Daoy (cell line): ENCODE measurements at places on chromosomes 7 and 10. TPM values are rescaled to one million over a fixed set of nuclear protein-coding genes. Genes with fewer than 3 reads are reported as not detected.

DNA sequence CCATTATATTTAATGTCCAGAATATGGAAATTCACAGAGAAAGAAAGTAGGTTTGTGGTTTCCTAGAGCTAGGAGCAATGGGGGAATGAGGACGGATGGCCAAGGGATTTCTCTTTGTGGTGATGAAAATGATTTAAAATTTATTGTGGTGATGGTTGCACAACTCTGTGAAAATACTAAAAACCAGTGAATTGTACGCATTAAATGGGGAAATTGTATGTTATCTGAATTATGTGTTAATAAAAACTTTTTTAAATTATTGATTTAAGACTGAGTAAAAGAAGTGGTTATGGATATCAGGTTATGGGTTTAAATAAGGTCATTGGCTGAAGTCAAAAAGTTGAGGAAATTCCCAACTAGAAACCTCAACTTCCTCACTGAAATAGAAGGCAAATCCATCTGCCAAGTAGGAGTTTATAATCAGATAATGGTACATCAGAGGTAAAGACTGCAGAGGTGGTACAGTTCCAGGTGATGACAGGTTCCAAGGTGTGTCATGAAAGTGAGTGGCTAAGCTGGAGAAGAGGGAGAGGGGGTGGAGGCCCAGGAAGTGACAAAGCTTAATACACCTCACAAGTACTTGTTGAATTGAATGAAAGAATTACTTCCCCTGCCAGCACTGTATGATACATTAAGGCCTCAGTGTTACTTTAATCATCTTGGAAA lies 68.9 kb upstream of the CCDC71L start:
- DNase-seq: peak; percentile 21

- no peak for DNase-seq
Observed at GRCh38 chr10:387909-388660, 252.8 kb downstream of the ZMYND11 start.

DNA sequence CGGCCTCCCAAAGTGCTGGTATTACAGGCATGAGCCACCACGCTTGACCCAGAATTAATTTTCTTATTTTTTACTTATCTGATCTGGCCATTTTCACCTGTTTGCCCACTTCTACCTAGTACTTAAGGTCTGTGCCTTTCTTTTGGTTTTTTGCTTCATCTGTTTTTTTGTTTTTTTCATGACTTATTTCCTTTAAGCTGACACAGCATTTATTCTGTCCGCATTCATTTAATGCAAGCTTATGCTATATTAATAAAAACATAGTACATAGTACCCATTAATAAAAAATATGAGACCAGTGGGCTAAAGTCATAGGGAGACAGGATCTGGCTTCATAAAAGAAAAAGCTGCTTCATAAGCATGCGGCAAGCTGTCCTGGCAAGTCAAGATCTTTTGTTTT lies 205.4 kb downstream of the ZEB1 start:
- no peak for DNase-seq

GRCh38 chr10:52027055-52027705 lies 286.9 kb upstream of the DKK1 start:
- DNase-seq: peak; percentile 22

- DNase-seq: peak; percentile 78
Observed at GRCh38 chr10:43857206-43857930, 208.7 kb upstream of the ZNF32 start.

DNA sequence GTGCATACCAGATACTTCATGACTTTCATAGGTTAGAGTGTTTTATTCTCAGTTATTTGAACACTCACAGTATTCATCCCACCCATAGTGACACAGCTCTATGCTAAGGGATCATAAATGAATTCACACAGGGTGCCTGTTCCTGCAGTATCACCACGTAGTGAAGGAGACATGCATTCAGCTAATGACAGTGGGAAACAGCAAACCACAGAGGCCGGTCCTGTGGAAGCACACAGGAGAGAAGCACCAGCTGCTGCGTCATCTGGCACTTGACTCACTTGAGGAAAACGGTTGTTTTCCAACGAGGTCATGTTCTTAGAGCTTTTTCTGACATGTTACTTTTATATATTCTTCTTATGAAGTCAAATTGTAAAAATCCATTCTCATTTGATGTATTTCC lies 73.0 kb downstream of the UBE3C start:
- DNase-seq: peak; percentile 81

GRCh38 chr10:62852961-62853702 lies 37.0 kb upstream of the EGR2 start:
- DNase-seq: no peak

DNA sequence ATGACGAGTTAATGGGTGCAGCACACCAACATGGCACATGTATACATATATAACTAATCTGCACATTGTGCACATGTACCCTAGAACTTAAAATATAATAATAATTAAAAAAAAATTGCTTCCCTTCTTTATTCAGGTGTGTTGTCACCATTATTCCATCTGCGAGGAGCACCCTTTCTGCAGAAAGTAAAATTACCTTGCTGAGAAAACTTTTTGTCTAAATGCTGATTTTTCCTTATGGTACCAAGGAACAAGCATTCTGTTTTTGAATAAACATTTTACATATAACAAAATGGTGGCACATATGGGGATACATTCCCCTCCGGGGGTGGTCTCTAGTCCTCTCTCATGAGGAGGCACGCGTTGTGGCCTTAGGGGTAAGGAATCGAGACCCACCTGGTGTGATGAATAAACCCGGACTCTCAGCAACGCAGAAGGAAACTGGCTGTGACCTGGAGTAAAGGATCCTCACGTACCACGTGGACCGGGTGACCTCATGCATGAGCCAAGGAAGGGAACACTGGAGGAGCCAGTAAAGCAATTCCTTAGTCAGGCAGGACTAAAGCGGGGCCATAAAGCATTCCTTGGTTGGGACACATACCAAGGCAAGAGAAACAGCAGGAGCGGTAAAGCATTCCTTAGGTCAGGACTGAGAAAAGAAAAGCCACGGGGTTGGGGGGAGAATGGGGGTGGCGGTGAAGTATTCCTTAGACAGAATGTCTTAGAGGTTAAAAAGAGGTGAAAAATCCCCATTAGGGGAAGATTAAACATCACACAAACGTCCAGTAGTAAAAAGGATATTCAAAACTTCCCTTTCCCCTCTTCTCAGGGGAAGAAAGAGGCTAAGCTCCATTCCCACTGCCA lies 20.8 kb upstream of the OPTN start:
- DNase-seq: no peak

- DNase-seq: no peak
Observed at GRCh38 chr10:110837418-110838171, 34.1 kb upstream of the PDCD4 start.

- no peak for DNase-seq
Observed at GRCh38 chr10:77186936-77187335, 450.7 kb downstream of the KCNMA1 start.

DNA sequence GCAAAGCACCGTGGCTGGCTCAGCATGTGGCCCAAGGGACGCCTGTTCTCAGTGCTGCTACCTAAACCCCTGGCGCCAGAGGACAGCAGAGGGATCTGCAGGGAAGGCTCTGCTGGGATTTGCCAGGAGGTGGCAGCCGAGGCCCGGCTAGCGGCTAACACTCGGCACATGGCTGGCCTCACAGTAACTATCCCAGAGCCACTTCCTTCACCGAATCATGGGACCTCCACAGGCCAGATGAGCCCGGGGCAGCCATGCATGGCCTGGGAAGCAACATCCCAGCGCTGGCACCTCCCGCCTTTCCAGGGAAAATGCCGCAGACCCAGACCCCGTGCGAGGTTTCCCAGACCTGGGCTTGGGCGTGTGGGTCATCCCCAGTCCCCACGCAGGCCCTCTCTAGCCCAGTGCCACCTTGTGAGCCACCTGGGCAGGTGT lies 36.4 kb downstream of the DPYSL4 start:
- DNase-seq: peak; percentile 81

- peak; percentile 73 for DNase-seq
Observed at GRCh38 chr7:79420464-79420863, 33.0 kb downstream of the MAGI2 start.

GRCh38 chr7:3336042-3336665 lies 35.1 kb downstream of the SDK1 start:
- DNase-seq: no peak

DNA sequence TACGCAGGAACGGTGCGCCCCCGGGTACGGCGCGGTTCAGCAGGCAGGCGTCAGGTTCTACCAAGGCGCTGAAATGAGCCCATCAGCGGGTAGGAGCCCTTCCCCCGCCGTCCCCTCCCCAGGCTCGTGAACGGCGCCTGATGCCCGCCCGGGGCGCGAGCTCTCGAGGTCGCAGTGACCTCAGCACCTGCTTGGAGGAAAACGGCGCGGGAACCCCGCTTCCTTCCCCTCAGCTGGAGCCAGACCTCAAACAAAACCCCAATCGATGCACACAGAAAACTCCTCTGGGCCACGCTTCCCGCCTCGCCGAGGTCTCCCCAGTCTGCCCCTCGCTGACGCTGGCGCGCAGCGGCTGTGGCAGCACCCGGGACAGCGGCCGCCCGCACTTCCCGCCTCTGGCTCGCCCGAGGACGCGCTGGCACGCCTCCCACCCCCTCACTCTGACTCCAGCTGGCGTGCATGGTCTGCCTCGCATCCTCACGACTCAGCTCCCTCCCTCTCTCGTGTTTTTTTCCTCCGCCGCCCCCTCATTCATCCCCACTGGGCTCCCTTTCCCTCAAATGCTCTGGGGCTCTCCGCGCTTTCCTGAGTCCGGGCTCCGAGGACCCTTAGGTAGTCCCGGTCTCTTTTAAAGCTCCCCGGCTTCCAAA lies 514 bp upstream of the GAD2 start:
- DNase-seq: peak; percentile 67

DNA sequence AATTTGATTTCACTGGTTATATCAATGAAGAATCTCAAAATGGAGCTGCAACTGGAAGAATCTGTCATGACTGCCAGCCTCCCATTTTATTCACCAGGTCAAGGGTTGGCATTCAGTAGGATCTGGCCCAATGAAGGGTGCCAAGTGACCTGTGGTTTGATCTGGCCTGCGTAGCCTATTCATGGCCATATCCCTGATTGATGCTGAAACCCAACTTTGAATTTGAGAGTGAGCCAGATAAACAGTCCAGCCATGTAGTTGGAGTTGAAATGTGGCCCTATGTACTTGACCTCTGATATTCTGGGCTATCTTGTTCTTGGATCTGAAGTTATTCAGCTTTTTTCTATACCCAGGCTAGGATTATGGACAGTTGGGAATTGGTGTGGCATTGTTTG lies 1.5 kb downstream of the MKLN1 start:
- DNase-seq: no peak

GRCh38 chr10:24920907-24921881 lies 31.2 kb downstream of the PRTFDC1 start:
- DNase-seq: peak; percentile 82

Gene TMEM139
- not detected in 2 replicates for total RNA-seq

Gene STAMBPL1
- total RNA-seq: 22.9 and 23.9 TPM in 2 replicates

Gene SAP25
- 0.80 and 5.3 TPM in 2 replicates for total RNA-seq
